ENCODE measurements at places on chromosomes 2 and 18.

DNA sequence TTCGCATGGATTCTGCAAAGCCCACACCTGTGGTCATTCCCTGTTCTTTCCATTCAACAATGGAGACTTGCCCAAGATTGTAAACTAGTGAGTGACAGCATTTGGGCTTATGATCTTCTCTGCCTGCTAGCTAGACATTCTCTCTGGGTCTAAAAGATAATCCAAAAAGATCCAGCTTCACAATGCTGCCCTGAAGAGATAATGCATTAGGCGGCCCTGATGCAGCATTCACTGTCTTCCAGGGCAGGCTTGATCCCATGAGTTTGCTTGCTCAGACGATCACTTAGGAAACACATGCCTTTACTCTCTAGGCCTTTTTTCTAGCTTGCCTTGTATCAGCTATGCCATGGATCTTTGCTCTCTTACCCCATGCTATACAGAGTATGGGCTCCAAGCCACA, 196.1 kb downstream of the SETBP1 start:
- no peak for DNase-seq

GRCh38 chr2:30270166-30270565, 38.8 kb downstream of the LBH start:
- DNase-seq: no peak

GRCh38 chr2:12862541-12862940, 145.8 kb downstream of the TRIB2 start:
- DNase-seq: no peak

DNA sequence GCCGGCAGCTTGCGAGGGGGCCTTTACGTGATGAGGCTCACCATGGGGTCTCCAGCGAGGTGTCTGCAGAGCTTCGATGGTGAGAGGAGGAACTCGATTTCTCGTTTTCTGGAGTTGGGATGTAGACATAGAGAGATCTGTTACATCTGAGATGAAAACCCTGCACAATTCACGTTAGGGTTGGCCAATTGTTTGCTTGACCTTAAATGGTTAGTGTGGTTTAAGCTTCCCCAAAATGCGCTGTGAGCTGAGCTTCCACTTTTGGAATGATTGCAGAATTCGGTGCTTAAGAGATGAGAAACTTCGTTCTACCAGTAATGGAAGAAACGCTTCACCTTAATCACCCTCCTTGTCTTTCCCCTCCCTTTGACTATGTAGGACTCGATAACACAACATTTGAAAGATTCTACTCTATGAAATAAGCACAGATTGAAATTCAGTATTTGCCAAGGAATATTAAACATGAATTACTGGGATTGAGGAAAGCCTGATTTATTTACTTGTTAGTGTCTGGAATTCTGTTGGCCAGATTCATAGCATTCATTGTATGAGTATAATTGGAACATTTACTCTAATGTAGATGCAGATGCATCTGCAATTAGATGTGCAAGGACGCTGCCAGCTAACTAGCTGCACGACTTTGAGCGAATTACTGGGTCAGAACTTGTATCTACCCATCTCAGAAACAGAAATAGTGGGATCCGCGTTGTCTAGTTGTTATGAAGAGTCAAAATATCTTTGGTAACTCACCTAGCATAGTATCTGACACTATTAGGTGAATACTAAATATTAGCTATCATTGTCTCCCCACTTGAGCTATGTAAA, 1.6 kb upstream of the KLF7 start:
- no peak for DNase-seq
